ENCODE measurements at places on chromosomes 3 and 15.

DNA sequence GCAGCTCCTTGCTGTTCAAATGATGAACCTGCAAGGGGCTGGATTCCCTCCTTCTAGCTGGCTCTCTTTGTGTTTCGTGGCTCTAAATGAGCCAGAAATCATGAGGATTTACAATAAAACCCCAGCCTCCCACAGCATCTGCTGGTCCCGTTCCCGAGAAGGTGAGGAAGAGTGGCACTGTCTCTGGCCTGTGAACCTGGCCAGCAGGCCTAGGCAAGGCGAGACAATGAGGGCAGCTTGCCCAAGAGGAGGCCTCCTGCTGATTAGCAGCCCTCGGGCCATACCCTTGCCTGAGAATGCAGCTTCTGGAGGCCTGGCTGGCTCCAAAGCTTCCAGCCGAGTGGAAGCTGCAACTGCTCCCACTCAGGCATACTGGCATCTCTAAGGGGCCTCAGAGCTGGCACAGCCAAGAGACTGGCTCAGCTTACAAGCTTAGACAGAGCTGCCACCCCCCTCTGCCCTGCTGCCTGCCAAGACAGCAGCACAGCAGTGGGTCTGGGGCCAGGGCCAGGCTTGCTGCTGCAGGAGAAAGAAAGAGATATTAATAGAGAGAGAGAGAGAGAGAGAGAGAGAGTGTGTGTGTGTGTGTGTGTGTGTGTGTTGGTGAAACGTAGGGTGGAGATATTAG, 76.5 kb downstream of the HMG20A start:
- no peak for DNase-seq

DNA sequence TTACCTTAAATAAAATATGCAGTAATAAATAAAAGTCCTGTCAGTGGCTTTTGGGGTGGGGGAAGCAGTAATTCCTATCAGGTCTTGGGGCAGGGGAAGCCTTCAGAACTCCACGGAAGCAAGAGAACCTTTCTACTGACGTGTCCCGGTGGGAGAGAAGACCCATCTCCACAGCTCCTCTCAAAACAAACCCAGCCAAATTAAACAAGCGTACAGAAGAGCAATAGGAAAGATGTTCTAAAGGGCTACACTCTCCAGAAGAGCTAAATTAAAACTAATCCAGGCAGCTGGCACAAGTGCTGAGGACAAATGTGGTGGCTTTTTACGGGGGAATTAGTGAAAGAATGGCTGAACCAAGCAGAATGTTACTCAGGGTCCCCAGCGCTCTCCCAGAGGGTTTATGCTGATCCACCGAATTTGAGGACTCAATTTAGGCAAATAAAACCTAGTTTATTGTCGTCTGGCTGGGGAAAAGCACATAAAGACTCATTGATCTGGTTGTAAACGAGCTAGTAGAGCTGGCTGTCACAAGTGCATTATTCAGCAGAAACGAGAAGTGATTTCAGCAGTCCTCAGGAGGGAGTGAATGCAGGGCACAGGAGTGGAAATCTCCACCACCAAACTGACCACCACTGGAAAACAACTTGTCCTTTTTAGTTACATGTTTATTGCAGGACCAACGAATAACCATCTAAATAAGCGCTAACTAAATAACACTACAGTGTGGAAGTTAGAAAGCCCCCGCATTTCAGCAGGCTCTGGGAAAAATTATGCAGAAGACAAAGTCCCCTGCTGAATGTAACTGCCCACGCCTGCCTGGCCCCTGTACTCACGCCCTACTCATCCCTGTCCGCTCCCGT, 13.5 kb downstream of the BFSP2 start:
- DNase-seq: peak; percentile 40

DNA sequence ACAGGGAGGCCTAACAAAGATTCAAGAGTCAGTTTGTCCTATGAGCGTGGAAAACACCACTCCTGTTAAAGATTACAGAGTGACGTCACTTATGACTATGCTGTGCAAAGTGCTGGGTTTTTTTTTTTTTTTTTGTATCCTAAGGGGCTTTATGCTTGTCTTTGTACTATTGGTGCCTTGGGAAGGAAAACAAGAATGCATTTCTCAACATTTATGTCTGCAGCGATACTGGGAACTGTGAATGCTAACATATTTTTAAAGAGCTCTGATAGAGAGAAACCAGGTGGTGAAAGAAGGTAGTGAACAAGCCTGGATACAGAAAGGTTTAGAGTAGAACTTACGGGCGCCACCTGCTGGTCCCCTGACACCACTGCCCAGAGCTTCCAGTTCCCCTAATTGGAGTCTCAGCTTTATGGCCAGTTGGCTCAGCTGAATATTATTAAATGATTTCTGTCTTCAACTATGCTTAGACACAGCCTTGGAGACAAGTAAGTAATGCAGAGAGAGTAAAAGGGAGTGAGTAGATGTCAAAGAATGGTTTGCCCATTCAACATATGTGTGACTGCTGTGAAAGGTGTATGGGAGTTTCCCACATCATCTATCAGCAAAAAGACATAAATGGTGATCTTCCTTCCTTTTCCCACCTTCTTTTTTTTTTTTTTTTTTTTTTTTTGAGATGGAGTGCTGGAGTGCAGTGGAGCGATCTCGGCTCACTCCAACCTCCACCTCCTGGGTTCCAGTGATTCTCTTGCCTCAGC, 807.9 kb upstream of the CFAP20DC start:
- peak; percentile 33 for DNase-seq

- no peak for DNase-seq
Measured at GRCh38 chr3:127802606-127803005, 19.7 kb downstream of the MGLL start.

DNA sequence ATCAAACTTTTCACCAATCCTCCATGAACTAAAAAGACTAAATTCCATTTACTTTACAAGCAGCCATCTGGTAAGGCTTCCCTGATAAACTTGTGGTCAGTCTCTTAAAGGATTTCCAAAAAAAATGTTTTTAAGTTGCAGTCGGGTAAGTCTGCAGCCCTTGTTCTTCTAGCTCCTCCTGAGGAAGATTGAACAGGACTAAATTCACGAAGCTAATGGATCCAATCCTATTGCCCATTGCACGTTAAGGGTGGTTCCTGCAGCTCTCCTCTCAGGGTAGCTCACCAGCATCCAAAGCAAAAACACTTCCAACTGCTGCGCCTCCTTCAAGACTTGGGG, 2.8 kb downstream of the HES1 start:
- peak; percentile 37 for DNase-seq

- no peak for DNase-seq
Measured at GRCh38 chr3:24149032-24149431, 203.9 kb downstream of the NR1D2 start.

DNA sequence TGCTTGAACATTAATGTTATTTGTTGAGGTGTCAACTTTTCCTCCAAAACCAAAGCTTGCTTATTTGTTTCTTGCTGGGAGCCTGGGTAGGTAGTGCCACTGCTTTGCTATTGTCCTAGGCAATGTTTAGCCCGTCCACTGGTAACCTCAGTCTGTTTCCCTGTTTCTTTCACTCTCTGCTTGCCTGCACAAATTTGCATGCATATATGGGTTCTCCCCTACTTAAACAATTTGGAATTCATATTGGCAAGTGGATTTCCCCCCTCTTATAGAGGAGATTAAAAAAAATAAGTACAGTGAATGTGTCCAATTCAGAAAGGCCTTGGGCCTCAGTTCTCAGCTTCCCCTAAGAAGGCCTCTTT, 45.0 kb upstream of the BOC start:
- DNase-seq: no peak

DNA sequence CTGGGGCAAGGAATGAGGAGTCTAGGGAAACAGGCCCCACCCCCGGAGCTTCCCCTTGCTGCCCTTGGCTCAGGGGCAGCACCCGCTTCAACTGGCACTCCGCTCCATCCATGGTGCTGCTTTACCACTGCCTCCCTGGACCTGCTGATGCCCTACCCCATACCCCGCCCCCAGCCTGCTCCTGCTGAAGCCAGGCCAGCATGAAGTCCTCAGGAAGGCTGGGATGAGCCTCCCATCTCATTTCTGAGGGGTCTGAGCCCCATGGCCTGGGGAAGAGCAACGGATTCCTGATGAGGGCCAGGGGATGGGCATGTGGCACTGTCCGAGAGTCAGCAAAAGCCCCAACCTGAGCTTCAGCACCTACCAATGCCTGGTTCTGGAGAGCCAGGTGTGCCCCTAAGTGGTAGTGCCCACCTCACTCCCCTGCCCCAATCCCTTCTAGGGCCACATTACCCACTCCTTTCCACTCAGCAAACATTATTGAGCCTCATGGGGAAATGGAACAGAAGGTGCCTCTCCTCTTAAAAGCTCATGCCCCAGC, 21.0 kb downstream of the SEC61A1 start:
- no peak for DNase-seq

GRCh38 chr15:63600001-63600615, 2.9 kb downstream of the FBXL22 start:
- no peak for DNase-seq

DNA sequence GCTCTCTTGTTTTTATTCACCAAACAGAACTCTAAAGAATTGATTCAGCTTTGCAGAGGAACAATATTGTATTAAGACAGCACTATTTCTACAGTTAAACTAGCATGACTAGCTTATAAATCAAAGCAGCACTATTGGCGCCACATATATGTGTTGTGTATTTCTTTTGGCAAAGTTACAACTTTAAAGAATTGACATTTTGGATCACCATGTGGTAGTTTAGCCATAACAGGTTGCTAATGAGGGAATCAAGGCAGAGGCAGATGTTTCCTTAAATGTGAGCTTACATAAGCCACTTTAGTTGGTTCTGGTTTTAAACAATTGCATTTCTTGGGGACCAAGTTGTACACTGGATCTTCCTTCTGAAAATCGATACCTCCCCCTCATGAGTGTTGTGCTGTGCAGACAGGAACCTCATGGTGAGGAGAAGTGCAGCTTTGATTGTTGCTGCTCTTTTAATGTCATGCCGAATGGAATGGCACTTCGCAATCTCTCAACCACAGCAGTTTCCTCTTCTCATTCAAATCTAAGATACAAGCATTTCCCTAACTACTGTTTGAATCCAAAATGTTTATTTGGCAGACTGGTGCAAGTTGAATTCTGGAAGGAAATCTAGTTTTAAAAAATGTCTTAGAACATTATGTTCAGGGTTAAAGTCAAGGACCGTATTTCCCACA, 151.2 kb downstream of the MYRIP start:
- DNase-seq: no peak

DNA sequence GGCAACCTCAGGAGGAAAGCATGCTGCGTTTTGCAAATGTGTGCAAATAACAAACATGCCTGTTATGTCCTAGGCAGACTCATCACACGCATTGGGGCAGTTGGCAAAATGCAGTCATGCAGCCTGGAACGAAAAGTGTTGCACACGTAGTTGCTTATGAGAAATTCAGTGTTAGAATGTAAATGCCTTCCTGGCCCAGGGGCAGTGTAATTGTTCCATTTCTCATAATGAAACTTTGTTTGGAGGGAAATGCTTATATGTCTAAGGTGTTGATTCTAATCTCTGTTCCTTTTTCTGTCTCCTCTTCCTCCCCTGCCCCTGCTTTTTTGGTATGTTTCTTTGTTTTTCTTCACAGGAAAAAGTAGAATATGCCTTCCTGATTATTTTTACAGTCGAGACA, 156.0 kb downstream of the CACNA1D start:
- DNase-seq: no peak

DNA sequence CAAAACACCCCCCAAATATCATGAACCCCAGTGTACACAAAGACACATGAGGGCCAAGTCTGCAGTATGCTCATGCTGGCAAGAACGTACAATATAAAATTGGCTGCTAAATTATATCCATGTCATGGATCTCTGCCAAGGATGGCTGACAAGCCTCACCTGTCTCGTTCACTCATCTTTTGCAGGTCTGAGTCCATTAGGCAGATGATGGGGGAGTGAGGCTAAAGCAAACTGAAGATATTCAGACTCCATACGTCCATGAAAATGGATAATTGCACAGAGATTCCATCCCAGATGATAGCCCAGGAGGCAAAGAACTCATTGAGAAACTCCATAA, 122.3 kb upstream of the PTPRG start:
- DNase-seq: no peak

GRCh38 chr15:69086427-69087204, 72.1 kb downstream of the NOX5 start:
- no peak for DNase-seq

DNA sequence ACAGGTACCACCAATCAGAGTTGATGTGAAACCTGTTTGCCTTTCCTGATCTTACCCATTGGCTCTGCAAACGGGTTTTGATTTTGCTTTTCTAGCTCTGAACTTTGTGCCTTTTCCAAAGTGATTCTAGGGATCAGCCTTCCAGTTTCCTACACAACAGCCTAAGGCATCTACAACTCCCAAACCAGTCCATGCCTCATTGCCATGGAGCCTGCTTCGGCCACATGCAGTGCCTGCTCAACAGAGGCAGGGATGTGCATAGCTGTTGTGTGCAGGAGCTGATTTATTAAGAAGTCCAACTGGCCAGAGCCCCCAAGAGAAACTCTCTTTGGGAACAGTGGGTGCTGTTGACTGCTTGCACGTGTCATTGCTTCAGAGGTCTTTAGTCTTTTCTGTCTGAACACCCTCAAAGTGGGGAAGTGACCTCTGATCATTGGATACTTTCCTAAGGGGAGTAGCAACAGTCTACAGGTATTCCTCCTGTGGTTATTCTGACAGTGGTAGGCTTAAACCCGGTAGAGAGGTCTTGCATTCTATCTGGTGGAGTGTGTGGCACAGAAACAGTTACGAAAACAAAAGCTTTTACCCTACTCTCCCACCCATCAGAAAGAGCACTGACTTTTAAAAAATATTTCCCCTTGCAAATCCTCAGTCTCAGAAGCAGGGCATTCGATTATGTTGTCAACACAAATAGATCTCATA, 36.6 kb upstream of the THSD4 start:
- DNase-seq: no peak

- no peak for DNase-seq
Measured at GRCh38 chr15:83323296-83323711, 38.8 kb upstream of the BNC1 start.

DNA sequence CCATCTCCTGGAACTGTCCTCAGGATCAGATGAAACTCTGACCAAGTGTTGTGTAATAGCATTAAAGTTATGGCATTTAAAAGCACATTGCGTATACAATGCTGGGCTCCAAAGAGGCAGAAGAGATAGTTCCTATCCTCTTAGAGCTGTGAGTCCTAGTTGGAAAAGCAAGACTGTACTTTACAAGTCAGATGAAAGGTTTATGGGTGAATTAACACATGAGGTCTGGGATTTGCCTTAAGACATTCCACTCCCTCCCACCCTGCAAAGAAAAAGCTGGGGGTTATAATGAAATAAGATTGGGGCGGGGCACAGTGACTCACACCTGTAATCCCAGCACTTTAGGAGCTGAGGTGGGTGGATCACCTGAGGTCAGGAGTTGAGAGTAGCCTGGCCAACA, 35.6 kb downstream of the SNAPC5 start:
- no peak for DNase-seq

DNA sequence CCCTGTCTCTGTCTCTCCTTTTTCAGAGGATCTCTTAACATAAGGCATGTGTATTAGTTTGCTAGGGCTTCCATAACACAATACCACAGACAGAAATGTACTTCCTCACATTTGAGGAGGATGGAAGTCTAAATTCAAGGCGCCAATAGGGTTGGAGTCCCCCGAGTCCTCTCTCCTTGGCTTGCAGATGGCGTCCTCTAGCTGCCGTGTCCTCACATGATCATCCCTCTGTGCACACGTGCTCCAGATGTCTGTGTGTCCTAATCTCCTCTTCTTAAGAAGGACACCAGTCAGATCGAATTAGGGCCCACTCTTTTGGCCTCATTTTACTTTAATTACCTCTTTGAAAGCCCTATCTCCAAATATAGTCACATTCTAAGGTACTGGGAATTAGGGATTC, 23.0 kb upstream of the BFSP2 start:
- no peak for DNase-seq
